ENCODE measurements at places on chromosomes 5 and 9.

- no peak for DNase-seq
These were observed 81.1 kb downstream of the RMI1 start for GRCh38 chr9:84061613-84062193.

GRCh38 chr5:138382347-138382746, 29.9 kb downstream of the KDM3B start:
- no peak for DNase-seq

- no peak for DNase-seq
These were observed 130.1 kb downstream of the LRRC70 start for GRCh38 chr5:62708481-62709325.

DNA sequence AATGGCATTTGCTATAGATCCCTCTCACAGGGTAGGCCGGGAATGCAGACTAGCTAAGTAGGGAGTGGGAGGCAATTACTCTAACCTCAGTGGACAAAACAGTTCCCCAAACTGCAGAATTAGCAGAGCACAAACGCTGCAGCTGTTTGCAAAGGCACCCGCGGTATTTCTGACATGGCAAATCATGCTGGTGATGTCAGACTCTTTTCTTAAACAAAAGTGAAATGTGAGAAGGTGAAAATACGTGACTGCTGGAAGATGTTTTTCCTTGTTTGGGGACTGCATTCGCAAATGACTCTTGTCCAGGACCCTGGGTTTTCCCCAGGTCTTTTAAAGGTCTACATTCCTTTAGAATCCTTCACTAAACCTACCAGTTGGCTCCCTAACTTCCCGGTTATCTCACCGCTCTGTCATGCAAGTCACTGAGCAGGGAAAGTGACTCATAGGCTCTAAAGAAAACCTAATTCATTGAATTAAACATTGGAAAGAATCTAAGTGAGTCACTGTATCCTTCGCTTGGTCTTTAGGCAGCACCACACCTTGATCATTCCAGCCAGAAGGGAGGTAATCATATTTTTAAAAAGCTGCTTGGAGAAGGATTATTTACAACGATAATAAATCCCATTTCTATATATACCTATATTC, 91.5 kb upstream of the DNAH5 start:
- DNase-seq: peak; percentile 66

DNA sequence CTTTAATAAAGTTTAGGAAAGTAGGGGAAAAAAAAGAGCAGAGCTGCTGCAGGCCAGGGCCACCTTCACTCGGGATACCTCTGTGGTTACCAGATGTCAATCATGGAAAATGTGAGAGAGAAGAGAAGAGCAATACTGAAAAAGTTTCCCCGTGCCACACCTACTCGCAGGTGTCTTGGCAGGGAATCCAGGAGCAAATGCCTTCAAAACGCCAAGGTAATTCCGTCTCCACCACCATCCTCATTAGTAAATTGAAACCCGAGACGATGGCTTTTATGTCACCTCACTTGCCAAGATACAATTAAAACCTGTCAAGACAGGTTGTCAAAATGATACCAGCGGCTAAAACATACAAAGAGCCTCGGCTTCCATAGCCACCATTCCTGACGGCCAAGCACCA, 49.7 kb downstream of the FAM81B start:
- no peak for DNase-seq

GRCh38 chr9:134662143-134662876, 20.7 kb downstream of the COL5A1 start:
- no peak for DNase-seq

DNA sequence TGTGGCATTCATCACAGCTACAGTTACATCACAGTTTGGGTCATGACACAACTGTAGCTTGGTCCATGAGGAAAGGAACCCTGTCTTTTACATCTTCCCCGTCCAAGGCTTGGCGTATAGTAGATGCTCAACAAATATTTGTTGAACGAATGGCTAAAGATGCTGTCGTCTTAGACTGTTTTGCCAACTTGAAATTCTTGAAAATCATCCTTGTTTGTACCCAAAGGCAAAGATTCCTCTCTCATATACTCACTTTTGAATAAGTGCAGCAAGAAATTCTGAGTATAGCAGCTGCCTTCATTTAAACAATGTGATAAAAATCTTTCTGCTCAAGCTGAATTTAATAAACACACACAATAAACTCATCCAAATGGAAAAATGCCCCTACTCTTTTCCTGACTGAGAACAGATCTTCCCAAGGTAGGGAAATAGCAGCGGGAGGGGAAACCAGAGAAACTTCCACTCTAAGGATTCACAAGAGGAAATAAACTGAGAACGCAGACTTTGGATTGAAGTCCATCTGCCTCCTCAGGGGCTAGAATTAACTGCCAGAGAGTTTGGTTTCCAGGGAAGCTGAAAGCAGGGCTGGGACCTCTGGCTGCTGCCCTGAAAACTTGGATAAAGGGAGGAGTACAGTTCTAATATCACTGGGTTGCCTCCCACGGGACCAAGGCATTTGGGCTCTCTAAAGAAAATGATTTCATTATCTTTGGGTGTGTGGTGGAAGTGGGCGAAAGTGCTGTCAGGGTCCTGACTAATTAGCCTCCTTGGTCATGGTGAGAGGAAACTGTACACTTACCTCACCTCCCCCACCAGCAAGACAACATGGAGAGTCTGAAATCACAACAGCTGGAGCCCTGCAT, 99.1 kb downstream of the DPYSL3 start:
- no peak for DNase-seq

- DNase-seq: no peak
These were observed 542.1 kb downstream of the BNC2 start for GRCh38 chr9:16328349-16328748.

DNA sequence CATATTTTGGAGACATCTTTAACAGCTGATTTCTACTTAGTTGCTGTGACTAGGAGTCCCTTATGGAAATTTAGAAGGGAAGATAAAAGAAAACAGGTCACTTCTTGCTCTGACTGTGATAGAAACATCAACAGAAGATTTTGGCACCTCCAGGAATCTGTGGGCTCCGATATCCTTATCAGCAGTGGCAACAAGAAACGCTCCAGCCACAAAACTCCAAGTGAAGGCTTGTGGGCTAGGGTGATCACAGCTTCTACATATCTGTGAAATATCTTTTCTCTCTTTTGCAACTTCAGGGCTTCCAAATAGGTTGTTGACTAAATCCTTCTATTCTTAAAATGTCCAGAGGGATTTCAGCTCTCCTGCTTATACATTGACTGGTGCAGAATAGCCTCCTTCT, 1625.5 kb upstream of the CDH6 start:
- peak; percentile 94 for DNase-seq

- DNase-seq: no peak
These were observed 55.7 kb downstream of the CAST start for GRCh38 chr5:96717874-96718273.

DNA sequence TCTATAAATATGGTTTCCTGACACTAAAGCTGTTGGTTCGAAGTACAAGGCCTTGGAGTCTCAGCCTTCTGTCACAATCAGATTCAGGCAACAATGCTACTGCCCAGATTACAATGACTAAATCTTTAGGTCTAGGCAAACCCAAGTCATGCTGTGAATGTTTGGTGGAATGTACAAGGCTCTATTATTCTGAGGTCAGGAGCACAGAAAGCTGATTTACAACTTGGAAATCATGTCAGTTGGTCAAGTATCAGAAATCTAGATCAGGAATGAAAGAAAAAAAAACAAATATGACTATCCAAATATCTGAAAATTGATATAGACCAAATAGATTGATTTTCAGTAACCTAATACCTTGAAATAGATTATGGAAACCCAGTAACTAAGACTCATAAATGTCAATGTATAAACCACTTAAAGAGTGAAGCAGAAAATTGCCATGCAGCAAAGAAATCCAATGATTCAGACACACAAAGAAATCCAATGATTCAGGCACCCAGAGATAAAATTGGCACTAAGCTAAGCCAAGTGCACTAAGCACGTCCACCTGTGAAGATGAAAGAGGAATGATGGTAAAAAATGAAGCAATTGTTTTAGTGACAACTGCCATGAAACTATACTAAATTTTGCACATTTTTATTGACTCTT, 588.0 kb upstream of the TUSC1 start:
- DNase-seq: no peak

- no peak for DNase-seq
These were observed 124.6 kb upstream of the ERCC6L2 start for GRCh38 chr9:95750725-95751519.

DNA sequence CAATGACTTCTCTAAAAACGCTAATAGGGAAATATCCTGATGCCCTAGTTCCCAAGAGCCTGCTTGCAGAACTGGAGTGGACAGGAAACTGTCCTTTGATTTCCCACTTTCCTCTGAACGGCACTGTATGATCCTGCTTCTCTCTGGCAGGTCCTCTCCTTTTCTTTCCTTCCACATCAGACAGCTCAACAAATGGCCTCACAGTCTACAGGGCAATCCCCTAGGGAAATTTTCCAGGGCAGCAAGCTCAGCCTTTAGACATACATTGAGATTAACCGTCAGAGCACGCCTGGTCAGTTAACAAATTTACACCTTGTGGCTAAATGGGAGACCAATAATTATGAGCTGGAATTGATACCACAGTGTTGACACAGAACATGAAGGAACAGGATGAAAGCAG, 164.9 kb downstream of the SLC24A2 start:
- DNase-seq: no peak

DNA sequence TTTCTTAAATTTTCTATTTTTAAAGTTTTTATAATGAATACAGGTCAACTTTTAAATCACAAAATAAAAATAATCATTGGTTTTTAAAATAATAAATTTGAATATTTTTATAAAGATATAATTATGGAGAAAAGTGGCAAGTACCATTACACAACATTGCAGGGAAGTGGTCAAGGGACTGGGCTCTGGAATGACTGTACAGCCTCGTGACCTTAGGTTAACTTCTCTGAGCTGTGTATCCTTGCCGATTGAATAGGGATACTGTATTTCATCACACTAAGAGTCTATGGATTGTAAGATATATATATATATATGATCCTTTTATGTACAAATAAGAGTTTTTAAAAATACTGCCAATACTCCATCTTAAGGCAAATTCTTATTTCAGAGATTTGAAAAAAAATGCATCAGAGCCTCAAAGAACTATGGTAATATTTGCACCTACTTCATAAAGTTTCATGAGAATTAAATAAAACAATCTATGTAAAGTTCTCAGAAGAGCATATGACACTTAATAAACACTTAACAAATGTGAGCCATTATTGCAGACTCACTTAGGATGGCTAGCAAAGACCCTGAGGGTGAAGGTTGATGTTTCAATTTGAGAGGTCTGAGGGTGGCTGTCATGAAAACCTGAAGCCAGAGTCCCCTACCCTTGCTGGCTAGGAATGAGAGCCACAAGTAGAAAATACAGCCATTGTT, 136.5 kb downstream of the CCDC192 start:
- no peak for DNase-seq

GRCh38 chr5:102286476-102286875, 9.6 kb downstream of the SLCO4C1 start:
- DNase-seq: peak; percentile 40

DNA sequence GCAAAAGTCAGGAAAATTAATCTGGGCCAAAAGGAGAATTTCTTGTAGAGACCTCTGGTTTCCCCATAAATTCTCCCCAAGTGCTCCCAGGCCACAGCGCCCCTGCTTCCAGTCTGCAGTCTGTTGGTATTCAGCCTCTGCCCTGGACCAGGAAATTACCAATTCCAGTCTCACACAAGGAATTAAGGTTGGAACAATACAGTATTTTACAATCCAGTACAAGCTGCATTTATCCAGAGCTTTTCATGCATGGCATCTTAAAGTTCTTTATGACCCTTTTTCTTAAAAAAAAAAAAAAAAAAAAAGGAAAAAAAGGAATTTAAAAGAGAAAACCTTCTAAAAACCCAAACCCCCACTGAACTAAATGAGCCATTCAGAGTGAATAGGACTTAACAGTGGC, 139.6 kb upstream of the RANBP3L start:
- DNase-seq: no peak

- DNase-seq: no peak
These were observed 201.5 kb upstream of the MVB12B start for GRCh38 chr9:126125177-126125576.

DNA sequence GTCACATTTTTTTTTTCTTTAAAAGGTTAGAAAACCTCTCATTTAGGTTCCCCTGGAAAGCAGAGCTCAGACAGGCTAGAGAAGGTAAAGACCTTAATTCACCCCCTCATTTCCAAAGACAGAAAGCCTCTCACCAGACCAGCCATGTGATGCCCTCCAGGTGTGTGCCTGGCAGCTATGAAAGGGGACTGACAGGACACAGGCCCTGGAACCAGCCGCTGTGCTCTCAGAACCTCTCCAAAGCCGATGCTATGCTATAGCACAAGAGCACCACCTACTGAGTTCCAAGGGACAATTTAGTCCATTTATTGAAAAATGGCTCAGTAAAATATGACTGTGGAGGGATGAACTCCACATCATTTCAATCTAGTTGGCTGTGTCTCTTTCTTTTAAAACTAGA, 48.8 kb downstream of the FANCC start:
- peak; percentile 48 for DNase-seq

DNA sequence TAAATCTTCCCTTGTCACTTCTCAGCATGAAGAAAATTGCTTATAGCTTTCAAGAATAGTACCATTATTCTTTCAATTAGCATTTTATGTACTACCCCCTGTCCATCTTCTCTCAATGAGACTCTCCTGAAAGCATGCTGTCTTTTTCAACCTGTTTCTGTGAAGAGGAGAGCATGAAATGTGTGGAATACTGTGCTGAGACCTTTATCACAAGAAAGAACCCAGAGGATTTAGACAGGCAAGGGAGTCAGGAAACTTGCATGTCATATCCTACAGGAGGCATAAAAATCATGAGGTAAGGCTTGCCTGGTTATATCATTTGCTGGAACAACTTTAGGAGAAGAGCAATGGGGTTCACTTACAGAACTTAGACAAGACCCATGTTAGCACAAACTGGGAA, 56.7 kb upstream of the LPAR1 start:
- no peak for DNase-seq
